ENCODE measurements at places on chromosomes 4 and X.

GRCh38 chr4:32485956-32486355 is 1765.8 kb downstream of the PCDH7 start:
- no peak for DNase-seq

DNA sequence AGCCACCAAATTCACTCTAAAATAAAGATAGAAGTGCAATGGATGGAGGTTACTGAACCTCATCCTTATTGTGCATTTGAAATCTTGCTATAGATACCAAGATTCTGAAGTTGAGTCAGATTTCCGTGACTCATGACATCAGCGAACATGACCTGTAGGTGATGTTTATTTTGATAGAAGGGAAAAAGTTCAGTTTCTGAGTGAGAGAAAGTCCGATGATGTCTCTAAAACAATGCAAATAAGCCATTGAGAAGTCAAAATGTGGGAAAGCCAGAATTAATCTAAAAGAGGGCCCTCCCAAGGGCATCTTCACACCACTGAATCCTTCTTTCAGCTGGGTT is 20.0 kb downstream of the PHOX2B start:
- no peak for DNase-seq

GRCh38 chrX:101365301-101365795 is 16.8 kb upstream of the TIMM8A start:
- DNase-seq = no peak

DNA sequence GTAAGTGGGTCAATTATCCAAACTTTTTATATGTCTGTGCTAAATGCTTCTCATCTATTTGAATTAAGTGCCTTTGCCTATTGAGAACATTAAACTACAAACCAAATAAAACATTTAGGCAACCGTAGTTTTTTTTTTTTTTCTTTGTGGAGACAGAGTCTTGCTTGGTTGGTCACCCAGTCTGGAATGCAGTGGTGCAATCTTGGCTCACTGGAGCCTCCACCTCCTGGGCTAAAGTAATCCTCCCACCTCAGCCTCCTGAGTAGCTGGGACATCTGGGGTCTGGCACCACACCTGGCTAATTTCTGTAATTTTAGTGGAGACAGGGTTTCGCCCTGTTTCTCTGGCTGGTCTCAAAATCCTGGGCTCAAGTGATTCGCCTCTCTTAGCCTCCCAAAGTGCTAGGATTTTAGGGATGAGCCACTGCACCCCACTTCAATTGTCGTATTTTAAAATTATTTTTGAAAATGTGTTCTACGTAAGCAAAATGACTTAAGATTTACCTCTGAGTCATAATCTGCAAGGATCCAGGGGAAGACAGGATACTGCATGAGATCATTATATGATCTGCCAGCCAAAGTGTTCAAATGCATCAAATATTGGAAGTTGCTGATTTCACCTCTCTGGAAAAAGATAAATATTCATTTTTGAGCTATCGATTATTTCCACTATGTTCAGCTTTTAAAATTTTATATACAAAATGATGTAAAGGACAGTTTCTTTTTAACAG is 125.6 kb downstream of the CDS1 start:
- no peak for DNase-seq

- no peak for DNase-seq
These were observed 50.4 kb downstream of the MID1 start for GRCh38 chrX:10569946-10570345.

GRCh38 chrX:53022381-53022780 is 26.2 kb upstream of the GPR173 start:
- no peak for DNase-seq

- no peak for DNase-seq
These were observed 3.1 kb downstream of the PHOX2B start for GRCh38 chr4:41745292-41746024.

DNA sequence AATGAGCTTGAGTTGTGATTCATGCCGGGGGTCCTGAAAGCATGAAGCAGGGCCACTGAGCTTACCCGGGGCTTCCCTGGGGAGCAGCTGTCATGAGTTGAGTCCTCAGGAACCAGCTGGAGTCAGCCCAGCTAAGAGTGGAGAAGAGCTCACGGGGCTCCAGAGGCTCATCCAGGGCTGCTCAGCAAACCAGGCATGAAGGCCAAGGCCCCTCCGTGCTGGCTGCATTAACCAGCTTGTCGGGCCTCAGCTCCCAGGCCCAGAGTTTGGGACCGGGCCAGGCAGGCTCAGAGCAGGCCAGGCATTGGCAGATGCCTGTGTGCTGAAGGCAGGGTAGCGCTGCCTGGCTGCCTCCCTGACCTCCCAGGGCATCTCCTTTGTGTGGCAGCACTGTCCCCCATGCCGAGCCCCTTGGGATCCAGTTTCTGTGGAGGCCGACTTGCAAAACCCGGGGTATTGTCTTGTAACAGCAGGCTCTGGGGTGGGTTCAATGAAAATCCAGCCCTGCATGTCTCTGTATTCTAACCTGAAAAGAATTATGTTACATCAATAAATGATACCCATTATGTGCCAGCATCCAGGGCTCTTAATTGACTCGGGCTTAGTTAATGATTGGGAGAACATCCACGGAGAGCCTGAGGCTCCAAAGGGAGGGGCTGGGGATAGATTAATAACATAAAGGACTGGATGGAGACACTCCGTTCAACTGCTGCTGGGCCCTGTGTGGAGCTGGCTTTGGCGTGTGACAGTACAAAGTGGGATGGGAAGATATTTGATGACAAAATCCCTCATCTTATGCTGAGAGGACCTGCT is 68.0 kb upstream of the MSX1 start:
- DNase-seq = no peak

DNA sequence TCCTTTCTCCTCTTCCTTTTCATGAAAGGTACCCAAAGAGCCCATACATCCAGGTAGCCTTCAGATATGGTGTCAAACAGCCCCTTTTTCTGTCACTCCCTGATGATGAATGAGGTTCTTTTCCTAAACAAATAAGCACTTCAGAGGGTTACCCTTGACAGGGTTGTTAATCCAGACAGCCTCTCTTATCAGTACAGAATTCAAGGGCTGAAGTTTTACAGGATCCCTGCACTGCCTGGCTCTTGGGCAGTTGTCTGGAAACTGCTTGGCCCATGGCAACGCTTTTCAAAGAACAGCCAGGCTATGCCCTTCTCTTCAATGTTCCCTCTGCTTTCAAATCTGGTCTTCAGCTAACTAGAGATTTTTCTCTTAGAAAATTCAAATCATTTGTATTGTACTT is 352.6 kb upstream of the FAM241A start:
- DNase-seq = no peak

- DNase-seq = no peak
These were observed 242.3 kb upstream of the GRIA3 start for GRCh38 chrX:122941806-122942205.

DNA sequence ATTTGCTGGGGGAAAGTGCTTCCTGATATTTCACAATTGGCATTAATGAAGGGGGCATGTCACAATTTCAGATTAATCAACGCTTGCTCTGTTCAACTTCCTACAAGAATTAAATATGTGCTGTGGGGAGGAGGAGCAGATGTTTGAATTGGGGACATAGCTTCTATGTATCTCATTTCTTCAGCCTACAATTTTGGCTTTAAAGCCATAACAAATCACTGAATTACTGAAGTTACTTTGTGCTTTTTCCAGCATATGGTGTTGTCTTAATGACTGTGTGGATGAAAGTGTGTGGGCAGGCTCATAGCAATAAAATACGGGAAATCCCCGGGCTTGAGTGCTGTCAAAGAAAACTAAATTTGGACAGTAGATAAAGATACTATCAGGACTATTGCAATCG is 813 bp downstream of the TLR7 start:
- DNase-seq = no peak

DNA sequence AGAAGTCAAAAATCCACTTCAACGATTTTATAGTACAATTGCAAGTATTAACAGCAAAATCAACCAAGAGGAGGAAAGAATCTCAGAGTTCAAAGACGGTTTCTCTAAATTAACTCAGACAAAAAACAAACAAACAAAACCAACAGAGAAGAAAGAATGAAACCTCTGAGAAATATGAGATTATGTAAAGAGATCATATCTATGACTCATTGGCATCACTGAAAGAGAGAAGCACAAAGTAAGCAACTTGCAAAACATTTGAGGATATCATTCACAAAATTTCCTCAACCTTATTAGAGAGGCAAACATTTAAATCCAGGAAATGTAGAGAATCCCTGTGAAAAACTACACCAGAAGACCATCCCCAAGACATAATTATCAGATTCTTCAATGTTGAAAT is 370.4 kb downstream of the INPP4B start:
- no peak for DNase-seq

DNA sequence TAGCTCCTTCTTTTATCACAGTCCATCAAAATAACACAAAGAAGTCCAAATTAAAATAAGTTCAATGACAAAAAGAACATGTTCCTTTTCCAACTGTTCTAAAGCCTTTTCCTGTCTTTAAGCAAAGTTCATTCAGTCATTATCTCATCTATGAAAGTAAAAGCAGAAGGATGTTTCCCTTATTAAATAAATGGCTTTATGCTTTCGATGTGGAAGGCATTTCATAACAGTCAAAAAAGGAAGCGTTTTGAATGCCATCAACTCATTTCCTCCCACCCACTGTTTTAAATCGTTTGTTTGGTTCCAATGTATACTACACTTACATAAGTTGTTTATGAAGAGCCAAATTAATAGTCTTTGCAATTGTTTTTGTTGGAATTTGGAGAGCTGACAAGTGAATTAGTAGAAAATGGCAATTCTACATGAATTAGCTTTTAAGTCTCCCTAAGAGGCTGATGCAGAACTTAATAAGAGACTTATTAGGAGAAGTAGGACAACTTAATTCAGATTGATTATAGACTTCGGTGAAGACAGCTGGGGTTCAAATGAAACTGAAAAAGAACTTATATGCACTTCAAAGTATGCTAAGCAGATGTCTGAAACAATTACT is 392.6 kb upstream of the FTHL17 start:
- no peak for DNase-seq

DNA sequence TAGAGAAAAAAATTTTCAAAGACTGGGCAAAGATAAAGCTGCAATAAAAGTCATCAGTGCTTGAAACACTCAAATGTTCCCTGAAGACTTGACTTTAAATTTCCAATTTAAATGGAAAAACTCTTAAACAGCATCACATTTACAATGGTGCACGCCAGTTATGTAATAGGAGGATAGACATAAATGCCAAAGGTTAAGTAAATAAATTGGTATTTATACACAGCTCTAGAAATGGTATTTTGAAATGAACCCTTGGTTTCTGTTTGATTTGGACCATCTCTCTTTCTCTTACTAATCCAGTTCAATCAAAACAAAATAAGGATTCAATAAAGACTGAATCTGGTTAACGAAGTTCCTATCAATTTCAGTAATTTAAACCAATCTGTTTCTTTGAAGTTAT is 272.6 kb downstream of the GPM6A start:
- DNase-seq = no peak

DNA sequence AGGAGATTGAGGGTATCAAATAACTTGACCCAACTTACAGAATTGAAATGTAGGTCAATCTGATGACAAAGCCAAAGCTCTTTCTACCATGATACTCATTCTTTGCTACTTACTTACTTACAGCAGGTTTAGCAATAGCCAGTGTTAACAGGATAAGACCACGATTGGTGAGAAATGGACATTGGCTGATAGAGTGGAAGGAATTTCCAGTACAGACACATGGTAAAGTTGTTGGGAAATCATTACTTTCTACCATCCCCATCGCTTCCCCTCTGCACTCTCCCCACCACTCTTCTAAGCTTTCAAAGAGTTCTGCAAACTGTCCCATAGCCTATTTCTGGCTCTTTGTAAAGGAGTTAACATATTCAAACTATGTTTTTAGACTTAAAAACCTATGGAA is 119.7 kb downstream of the CHRNA9 start:
- DNase-seq = no peak

DNA sequence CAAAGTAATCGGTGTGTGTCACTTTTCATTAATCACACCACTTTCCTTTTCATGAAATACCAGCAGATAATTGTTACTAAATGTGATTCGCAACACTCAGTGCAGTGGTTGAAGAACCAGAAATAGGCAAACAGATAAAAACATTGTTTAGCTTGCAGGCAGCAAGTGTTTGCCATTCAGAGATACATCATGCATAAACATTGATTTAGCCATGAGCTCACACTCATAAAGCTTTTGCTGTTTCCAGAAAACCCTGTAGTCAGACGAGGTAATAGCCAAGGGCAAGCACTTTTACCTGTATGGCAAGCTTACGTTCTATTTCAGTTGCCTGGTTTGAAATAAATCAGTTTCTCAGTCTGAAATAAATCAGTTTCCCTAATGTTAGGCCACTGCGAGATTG is 542.0 kb upstream of the TENM3 start:
- no peak for DNase-seq

DNA sequence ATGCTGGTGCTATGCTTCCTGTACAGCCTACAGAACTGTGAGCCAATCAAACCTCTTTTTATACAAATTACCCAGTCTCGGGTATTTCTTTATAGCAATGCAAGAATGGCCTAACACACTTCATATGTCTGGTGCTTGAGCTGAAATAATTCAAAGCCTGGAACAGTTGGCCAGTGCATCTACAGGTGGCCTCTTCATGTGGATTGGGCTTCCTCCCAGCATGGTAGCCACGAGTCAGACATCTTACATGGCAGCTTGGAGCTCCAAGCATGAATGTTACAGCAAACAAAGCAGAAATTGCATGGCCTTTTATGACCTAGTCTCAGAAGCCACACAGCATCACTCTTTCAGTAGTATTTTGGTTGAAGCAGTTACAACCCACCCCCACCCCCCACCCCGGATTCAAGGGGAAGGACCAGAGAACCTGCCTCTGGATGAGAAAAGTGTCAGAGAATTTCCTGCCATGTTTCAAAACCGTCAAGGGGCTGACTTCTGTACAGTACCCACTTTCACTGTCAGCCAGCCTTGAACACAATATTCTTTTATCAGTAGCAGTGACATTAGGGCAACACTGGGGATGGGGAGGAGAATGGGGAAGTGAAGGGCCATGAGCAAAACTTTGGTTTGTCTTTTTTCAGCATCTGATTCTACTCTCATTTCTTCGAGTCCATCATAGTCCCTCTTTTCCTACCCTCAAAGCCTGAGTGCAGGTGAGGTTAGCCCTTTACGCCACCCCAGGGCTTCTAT is 368.7 kb downstream of the BCOR start:
- DNase-seq = no peak
